G401 (cell line): ENCODE measurements at places on chromosomes 2 and 18.

- no peak for DNase-seq
Measured at GRCh38 chr2:74420006-74420405, 1.4 kb downstream of the C2orf81 start.

GRCh38 chr2:219179601-219180465 is 1.8 kb downstream of the RETREG2 start:
- no peak for DNase-seq

GRCh38 chr2:41735006-41735405 is 312.8 kb upstream of the PKDCC start:
- DNase-seq: no peak

- no peak for DNase-seq
Measured at GRCh38 chr2:230552181-230552580, 136.2 kb downstream of the SP100 start.

GRCh38 chr2:143132355-143132754 is 3.1 kb downstream of the ARHGAP15 start:
- no peak for DNase-seq

DNA sequence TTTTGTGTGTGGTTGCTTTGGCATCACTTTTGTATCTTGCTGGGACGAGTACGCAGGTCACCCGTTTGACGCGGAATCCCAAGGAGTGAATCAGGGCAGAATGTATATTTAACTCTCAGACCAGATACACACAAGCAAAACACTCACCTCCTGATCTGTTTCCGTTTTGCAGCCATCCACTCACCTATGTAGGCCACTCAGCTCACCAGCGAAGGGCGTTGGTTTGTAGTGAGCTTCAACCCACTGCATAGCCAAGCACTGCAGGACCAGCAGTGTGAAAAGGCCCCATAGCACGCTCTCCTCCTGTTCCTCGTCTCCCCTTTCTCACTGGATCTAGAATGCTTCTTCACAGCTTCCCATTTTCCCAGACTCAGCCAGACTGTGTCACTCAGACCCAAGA is 58.3 kb downstream of the ZNF532 start:
- peak; percentile 73 for DNase-seq

DNA sequence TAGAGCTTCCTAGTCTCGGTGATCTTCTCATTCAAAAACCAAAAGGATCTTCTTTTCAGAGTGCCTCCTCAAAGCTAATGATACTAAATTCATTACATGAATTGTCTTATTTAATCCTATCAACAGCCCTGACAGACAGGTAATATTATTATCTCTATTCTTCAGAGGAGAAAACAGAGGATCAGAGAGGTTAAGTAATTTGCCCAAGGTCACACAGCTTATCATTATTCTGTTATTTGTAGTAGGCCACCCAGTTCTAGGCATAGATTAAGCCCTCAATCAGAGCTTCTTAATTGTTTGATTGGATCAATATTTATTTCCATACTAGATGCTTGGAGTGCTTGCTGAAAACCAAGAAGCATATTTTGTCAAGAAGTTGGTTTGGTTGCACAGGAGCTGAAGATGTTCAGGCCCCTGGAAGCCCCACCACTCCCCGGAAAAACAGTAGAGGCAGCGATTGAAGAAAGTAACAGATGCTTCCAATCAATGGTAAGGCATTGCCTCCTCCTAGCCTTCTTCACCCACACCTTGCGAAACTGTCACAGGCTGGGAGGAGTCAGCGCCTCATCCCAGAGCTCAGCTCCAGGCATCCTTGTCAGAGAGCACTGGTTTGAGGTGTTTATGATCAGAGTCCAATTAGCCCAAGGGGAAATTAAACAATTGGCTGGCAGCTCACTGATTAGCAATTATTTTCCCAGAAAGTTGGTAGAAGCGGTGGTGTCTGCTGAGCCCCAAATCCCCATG is 487.2 kb downstream of the BCL11A start:
- no peak for DNase-seq

- DNase-seq: no peak
Measured at GRCh38 chr2:25222477-25223121, 54.2 kb upstream of the POMC start.

DNA sequence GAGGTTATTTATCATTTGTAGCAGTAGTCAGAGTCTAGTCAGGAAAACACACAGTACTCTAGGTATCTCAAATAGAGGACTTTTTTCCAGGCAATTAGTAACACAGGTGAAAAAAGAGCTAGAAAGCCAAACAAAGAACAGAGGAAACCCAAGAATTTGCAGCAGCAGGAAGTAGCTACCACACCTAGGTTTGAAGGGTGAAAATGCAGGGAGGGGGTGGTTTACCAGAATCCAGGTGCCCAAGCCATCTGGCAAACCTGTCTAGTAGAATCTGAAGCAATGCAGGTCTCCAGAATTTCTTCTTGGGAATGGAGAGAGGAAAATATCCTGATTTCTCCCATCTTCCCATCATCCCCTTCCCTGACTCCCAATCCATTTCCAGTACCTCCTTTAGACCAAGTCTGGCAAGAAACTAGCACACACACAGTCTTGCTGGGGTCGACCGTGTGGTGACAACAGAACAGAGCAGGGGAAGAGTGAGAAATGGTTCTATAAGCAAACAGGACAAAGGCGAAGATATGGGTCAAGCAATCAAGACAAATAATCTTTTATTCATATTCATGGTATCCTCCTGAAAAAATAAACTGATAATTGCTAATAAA is 231.9 kb upstream of the MMADHC start:
- no peak for DNase-seq

DNA sequence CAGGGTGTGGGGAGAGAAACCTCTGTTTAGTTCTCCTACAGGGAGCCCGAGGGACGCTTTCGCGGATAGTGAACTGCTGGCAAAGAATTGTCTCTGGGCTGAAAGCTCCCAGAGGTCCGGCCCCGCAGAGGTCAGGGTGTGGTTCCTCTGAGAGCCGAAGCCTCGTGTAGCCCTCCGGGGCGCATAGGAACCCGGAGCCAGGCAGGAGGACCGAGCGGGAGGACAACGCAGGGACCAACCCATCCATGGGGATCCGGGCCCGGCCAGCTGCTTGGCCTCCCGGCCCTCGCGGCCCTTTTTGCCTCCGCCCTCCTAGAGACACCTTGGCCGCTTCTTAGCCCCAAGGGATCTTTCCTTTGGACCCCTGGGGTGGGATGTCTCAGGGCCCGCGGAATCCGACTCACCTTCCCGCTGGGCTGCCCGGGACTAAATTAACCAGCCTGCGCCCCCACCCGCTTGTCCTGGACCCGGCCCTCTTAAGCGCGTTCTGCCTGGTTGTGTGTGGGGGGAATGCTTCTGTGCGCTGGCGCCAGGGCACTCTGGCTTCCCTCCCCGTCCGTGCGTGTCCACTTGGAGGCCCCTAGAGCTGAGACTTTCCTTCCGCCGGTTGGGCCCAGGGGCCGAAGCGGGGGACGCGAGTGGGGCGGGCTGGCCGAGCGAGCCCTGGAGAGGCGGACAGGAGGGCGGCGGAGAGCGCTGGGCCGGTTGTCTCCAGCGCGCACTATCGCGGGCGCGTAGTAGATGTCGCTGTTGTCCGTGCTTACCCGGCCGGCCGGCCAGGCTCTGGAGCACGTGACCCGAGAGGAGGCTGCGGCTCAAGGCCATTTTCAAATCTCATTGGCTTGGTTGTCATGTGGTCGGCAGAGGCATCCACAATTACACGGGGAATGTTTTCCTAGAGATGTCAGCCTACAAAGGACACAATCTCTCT is at the start of gene HOXD10:
TSS of gene HOXD10 (plus strand) at position 896 of the 931 bp plus-strand sequence. CDS start 56 bp downstream, outside the sequence.
- no peak for DNase-seq

GRCh38 chr2:68050353-68050752 is 12.5 kb downstream of the C1D start:
- DNase-seq: no peak

DNA sequence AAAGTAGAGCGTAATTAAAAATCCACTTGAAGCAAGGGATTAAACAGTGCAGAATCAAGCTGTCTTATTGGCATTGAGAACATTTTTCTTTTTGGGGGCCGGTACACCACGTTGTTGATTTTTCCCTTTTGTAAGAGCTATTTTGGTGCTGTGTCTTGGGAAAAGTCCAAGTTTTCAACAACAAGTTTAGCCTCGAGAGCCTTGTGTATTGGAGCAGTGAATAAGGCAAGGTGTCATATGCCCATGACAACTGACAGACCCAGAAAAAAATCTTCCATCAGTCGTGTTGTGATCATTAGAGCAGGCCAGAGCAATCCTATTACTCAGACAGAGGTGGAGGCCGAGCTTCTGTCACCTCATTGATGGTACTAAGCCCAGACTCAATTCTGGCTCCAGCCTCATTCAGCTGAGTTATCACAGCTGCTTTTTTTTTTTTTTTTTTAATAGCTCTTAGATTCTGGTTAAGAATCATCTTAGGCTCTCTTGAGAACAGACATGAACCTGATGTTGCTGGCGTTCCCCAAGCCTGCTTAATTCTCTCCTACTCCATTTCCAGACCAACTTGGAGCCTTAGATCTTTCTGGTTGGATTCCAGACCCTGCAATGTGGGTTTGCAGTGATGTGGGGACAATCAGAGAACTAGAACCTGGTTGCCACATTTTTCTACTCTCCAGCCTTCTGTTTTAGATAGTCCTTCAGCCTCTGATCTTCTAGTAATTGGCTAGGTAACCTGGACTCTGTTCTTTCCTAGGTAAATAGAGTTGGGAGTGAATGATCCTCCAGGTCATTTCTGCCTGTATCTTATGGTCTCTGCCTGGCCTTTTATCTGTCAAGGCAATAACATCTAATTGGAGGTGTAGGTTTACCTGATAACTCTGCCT is 43.1 kb downstream of the MOGAT1 start:
- DNase-seq: no peak

DNA sequence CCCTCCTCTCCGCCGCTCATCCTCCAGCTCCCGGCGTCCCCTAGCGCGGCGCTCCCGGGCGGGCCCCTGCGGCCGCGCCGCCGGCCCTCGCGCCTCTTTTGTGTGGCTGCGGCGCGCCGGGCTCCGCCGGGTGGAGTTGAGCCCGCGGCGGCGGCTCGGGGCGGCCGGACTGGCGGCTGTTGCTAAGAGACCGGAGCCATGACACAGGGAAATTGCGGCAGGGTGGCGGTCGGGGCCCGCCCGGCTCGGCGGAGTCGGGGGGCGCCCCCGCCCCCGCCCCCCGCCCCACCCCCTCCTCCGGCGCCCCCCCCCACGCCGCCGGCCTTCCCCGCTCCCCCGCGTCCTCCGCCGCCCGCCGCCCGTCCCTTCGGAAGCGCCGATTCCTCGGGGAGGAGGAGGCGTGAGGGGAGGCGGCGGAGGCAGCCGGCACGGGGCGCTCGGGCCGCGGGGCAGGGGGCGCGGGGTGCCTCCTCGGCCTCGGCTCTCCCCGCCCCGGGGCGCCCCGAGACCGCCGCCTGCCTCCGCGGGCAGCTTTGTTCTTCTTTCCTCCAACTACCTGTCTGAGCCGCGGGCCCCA is at the start of gene TMEM200C:
TSS of gene TMEM200C (minus strand) at position 224 of the 577 bp plus-strand sequence. CDS start 3,459 bp downstream, outside the sequence.
- no peak for DNase-seq

- no peak for DNase-seq
Measured at GRCh38 chr2:217166241-217166850, 306.5 kb upstream of the TNP1 start.
